Fibroblast of mammary gland (primary cell): ENCODE measurements at places on chromosomes 2 and 18.

DNA sequence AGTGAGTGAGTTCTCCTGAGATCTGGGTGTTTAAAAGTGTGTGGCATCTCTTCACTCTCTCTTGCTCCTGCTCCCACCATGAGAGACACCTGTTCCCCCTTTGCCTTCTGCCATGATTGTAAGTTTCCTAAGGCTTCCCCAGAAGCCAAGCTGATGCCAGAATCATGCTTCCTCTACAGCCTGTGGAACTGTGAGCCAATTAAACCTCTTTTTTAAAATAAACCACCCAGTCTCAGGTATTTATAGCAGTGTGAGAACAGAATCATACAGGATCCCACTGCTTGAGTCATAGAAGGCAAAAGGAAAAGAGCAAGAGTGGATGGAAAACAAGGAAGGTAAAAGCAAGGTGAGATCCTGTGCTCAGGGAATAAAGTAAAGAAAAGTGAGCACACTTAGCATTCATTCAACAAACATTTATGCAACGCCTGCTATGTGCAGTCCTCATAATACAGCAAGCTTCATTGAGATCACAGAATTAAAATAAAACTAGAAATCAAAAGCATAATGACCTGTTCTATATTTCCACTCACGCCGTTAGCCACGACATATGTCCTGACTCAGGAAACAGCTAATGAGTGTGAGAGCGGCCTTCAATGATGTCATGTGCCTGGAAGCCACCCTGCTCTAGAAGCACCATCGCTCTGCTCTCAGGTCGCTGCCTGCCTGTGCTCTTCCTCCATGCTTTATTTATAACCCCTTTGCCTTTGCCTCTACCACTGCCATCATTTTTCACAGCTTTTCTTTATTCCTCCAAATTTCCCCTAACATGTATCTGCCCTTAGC is 11.3 kb upstream of the COPS8 start:
- DNase-seq: no peak

DNA sequence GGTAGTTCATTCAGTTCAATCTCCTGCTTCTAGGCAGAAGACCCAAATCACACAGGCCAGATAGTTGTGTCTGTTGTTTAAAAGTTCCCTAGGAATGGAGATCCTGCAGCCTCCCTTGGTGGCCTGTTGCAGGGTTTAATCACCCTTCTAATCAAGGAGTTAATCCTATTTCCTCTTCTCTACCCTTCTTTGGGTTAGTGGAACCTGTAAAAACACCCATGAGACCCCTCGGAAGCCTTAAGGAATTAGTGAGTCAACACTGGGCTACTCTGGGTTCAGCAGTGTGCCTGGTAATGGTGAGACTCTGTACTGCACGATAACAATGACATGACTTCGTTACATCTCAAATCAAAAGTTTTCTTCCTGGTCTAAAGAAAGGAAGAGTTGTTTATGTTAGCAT is 217.6 kb upstream of the NRP2 start:
- DNase-seq: no peak

- DNase-seq: no peak
These were observed 125.2 kb upstream of the COL3A1 start for GRCh38 chr2:188848887-188849435.

DNA sequence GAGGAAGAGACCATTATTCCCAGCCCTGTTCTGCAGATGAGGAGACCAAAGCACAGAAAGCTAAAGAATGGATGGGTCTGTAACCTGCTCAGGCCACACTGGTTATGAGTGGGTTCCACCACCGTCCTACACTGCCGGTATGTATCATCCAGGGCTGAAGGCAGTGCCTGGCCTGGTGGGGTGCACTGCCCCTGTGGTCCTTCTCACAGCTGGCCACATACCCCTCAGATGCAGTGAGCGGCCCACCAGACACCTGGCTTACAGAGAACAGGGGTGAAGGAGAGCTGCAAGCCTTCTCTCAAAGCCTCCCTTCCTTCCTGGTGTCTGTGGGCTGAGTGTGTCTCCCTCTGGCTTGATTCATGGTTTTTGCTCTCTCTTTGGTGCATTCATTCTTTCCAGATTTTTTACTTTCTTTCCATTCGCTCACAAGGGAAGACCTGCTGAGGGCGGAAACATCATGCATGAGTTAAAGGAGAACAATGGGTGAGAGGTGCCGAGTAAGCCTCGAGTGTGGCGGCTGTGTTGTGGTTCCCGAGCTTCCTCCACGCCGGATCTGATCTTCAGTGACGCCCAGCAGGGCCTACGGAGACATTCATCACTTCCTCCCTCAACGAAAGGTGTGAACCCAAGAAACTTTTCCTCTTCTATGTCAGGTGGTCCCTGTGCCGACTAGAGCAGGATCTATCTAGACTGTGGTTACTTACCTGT is 62.1 kb upstream of the REL start:
- no peak for DNase-seq

- DNase-seq: no peak
These were observed 2.8 kb downstream of the CTDSP1 start for GRCh38 chr2:218402491-218402901.

- DNase-seq: no peak
These were observed 150.1 kb upstream of the SMAD2 start for GRCh38 chr18:48080546-48080945.

DNA sequence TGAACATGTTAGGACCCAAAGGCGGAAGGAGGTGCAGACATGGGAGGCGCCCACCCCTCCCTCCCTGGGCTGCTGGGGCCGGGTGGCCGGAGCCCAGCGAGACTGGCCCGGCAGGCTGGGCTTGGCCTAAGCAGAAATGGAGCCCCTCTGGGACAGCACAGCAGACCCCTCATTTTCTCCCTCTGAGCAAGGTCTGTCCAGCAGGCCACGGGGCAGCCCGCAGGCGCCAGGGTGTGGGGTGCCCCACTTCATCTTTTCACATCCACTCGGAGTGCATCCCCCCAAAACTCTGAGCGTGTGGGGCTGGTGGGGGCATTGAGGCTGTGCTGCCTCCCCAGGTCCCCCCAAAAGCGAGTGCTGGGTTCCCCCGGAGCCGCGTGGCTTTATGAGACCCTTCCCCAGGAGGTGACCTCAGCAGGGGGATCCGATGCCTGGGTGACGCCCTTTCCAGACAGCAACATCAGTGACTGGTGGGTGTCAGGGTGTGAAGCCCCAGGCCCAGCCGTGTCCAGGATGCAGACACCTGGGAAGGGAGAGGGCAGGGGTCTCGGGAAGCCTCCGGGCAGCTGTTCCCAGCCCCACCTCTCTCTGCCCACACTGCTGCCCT is 36.7 kb upstream of the GPC1 start:
- no peak for DNase-seq

DNA sequence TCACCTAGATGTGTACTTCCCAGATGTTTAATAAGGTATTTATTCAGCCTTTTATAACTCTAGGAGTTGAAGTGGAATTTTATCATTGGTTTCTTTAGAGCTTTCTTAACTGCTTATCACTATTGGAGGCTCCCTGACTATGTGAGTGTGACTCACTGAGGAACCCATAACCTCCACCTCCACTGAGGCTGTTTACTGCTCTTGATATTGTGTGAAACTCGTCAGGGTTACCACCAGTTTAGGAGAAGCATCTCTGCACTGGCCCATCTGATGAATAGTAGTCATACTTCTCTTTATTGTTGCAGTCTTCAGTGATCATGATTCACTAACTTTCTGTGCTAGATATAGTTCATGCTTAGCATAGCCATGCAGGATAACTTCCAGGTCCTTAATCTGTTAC is 79.6 kb upstream of the UBXN4 start:
- DNase-seq: peak; percentile 5

GRCh38 chr18:52567360-52567759 is 227.4 kb downstream of the DCC start:
- DNase-seq: no peak

GRCh38 chr2:43007901-43008300 is 215.5 kb upstream of the HAAO start:
- DNase-seq: no peak

DNA sequence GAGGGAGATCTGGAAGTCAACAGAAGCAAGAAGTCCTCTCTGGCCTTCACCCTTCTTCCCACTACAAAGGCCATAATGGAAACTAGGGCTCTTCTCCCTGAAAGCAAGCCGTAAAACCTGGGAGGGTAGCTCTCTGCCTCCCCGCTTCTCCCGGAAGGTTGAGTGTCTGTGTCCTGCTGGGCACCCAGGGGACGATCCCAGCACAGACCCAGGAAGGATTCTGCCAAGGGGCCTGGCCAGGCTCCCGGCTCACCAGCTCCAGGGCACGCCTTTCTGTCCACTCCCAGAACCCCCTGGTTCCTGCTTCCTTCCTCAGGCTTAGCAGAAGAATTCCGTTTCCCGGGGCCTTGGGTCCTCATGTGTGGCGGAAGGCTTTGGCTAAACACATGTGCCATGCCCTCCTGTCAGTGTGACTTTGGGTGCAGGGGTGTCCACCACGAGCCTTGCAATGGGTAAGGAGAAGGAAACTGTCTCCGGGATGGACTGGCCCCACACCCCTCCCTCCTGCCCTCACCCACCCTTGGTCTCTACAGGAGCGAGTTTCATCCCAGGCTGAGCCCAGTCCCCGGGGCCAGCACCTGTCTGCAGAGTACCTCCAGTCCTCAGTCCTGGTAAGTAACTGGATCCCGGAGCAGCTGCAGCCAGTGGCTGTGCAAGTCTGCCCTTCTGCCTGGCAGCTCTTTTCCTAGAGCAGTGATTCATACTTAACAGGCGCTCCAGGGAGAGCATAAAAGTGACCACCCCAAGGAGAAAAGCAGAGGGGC is 135.8 kb downstream of the TPO start:
- no peak for DNase-seq

DNA sequence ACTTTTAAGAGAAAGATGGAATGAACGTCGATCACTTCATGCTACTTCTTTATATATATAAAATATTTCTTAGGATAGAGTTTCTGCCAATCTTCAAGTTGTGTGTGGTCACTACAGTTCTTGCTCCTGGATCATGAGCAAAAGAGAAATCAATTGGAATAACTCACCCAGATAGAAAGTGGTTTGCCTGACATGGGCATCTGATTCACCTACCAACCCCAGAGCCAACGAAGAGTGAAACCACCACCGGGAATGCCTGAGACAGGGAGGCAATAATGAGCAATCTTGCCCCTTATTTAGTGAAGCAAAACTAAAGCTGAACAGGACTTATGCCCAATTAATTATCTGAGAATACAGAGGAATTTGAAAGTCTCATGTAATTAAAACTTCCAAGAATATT is 250.2 kb upstream of the REG3G start:
- DNase-seq: no peak

DNA sequence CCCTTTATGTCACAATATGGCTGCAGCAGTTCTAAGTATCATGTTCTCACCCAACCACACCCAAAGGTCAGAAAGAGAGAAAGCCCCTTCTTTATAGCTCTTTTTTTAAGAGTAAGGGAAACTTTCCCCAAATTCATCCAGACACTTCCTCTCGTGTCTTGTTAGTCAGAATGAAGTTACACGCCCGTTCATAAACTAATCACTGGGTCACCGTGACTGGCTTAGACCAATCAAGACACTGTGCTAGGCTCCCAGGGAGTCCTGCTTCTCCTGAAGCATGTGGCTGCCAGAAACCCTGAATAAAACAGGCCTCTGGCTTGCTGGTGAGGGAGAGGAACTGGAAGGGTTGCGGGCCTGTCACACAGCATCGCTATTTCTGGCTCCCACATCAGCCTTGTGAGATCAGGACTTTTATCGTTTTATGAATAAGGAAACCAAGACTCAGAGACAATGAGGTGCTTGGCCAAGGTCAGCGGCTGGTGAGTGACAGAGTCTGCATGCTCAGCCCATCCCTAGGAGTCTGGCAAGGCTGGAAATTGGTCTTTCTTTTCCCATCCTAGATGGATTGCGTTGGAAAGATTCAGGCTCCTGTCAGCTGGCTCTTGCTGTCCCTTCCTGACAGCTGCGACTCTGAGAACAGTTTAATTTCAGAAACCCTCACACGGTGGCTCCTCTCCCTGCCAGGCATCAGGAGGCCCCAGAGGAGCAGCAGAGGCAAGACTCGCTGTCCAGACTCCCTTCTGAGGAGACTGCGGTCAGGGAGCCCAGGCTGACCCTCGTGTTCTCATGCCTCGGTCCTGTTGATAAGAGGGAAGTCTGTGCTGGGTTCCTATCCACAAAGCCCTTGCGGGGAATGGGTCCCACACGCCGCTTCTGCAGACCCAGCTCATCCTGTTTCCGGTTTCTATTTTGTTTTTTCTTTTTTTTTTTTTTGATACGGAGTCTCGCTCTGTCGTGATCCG is 104.5 kb upstream of the TAF1B start:
- no peak for DNase-seq

- DNase-seq: peak; percentile 19
These were observed 546 bp downstream of the CHPF start for GRCh38 chr2:219542931-219543595.
